ENCODE measurements at places on chromosomes 6 and 20.

- no peak for DNase-seq
Observed at GRCh38 chr6:156004796-156005195, 549.2 kb upstream of the NOX3 start.

GRCh38 chr6:28542440-28543296 is 17.0 kb downstream of the GPX5 start:
- DNase-seq = peak; percentile 84

DNA sequence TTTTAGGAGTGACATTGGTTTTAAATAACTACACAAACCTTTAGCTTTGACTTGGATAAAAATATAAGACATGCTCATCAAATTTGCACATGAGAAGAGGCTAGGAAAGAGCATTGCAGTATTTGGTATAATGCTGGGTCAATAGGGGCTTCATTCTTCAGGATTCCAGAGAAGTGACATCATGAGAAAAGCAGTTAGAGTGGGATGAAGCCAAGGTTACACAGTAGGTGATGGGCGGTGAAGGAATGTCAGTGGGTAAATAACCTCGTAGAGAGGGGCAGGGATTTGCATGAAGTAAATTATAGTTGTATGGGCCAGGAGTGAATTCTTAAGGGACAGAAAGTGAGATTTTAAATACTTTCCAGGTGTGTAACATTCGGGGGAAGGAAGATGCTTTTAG is 216.2 kb downstream of the RFPL4B start:
- no peak for DNase-seq

GRCh38 chr20:24647713-24648112 is 178.3 kb downstream of the SYNDIG1 start:
- DNase-seq = no peak

DNA sequence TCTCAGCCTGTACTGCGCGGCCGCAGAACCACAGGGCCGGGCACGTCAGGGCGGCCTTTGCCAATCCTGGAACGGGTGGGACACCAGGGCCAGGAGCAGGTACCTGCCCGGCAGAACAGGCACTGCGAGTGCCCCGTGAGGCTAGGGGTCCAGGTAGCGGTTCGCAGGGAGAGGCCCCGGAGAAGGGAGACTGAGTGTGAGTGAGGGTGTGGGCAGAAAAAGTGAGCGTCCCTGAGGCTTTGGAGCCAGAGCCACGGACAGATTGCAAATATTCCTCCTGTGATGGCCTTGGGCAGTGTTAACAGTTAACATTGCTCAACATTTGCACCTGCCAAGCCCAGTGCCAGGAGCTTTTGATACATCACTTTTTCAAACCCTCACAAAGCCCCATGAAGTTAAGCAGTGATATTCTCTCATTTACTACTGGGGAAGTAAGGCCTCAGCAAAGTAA is 491 bp downstream of the GNMT start:
- DNase-seq = no peak

DNA sequence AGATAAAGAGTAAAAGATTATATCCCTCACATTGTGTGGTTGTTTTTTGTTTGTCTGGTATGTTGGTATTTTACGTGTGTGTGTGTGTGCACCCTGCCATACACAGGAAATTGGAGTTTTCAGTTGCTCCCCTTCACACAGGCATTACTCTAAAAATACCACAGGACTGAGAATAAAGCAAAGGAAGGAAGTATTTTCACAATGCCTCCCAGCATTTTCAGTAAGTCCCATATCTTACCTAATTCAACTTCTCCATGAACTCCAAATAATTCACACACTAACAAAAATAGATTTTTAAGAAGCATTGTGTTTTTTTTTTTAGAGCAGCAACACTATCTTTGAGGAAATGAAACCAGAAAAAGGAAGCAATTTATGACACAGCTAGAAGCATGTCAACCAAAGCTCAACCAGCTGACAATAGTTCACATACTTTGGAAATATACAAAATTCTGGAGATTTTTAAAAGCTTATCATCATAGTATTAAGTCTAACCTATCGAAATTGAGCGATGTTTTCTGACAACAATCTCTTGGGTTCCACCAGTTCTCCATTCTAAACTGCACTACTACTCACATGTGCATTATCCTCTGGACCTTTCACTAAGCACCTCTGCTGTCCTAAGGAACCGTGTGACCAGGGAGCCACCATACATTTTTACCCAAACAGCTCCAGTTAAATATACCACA is 2.1 kb downstream of the UBE2J1 start:
- DNase-seq = no peak

DNA sequence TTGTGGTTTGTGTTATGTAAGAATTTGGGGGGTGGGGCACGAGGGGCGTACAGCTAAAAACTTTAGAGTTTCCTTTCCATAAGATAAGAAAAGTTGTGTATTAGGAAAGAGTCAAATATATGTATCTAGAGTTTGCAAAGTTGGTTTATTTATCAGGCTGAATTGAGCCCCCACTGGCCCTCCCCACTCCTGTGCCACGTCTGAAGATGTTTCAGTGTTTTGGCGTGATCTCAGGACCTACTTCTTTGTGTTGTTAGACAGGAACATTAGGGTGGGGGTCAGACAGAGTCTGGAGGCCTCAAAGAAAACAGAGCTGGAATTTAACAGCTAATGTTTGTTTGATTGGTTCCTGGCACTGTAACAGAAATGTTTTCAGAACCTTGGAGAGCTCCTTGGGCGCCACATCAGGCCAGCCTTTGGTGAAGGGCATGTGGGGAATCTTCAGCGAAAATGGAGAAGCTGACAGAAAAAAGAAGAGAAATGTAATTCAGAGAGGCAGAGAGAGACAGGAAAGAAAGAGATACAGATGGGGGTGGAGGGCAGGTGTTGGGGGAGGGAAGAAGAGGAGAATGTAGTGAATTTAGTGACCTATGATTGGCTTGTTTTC is 674 bp downstream of the NRSN1 start:
- DNase-seq = peak; percentile 53

DNA sequence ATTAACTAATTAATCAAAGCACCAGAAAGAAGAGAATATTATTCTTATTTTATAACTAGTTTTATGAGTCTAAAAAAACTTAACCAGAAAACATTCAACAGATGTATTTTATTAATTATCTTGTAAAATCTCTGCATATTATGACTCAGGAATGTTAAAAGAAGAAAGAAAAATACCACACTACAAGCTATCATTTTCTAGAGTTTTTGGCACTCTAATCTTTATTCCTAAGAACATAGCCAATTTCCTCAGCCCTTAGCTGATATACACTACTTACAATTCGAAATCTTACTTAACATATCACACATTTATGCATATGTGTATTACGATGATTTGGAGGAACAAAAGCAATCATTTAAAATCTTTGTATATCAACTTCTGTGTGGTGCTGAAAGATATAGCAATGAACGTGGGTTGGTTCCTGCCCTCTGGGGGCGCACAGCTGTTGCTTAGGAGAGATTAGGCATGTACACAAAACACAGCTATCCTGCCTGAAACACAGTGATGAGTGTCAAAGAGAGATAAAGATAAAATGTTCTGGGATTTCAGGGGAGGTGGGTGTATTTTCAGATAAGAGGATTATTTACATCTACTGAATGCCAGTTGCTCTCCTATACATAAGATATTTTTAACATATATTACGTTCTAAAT is 404.5 kb downstream of the SYNE1 start:
- DNase-seq = no peak

- DNase-seq = peak; percentile 2
Observed at GRCh38 chr6:128350416-128351254, 169.8 kb downstream of the PTPRK start.

DNA sequence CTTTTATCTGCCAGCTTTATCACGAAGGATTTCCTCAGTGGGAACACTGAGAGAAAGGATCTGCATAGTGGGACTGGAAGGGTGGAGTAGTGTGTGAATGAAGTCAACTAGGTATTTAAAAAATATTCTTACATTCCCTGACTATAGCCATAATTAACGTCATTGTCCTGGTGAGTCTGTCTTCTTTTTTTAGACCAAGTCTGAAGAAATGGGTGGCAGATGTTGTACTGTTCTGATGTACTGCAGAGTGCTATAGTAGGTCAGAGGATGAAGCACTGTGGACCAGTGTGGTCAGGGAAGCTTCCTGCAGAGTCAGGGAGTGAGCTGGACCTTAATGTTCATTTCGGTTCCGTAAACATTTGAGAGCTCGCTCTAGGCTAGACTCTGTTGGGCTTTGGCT is 11.9 kb downstream of the TULP4 start:
- no peak for DNase-seq

- peak; percentile 21 for DNase-seq
Observed at GRCh38 chr6:79574630-79575225, 37.5 kb upstream of the LCA5 start.

- DNase-seq = no peak
Observed at GRCh38 chr20:54669040-54669363, 193.6 kb downstream of the DOK5 start.

DNA sequence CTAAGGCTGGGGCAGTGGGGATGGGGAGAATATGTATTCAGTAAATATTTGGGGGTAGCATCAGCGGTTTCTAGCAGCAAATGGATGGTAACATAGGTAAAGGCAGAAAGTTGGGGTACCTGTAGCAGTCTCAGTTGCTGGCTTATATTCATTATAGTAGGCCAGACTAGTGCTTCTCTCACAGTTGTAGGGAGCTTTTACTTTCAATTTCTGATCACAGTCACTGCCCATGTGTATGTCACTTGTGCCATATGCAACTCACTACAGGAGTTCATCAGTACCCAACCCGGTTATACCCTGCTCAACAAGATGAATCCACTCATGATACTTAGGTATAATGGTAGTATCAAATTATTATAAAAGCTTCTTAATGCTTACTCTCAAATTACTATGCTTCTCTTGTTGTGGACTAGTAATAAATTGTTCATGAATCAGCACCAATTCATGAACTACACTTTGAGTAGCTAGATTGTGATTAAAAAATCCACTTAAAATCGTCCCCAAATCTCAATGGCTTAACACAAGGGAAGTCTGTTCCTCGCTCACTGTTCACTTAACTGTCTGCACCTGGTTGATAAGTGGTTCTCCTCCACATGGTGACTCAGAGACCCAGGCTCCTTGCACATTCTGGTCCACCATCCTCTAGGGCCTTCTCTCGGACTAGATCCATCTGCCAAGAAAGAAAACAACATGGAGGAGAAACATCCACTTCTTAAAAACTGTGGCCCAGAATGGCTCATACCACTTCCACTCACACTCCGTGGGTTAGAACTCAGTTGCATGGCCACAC is 31.3 kb upstream of the MYLIP start:
- no peak for DNase-seq

GRCh38 chr20:4973330-4974097 is 27.8 kb downstream of the SLC23A2 start:
- DNase-seq = no peak

GRCh38 chr20:50655311-50655880 is 35.9 kb downstream of the RIPOR3 start:
- DNase-seq = no peak

GRCh38 chr6:165091121-165091785 is 218.2 kb downstream of the C6orf118 start:
- DNase-seq = no peak

DNA sequence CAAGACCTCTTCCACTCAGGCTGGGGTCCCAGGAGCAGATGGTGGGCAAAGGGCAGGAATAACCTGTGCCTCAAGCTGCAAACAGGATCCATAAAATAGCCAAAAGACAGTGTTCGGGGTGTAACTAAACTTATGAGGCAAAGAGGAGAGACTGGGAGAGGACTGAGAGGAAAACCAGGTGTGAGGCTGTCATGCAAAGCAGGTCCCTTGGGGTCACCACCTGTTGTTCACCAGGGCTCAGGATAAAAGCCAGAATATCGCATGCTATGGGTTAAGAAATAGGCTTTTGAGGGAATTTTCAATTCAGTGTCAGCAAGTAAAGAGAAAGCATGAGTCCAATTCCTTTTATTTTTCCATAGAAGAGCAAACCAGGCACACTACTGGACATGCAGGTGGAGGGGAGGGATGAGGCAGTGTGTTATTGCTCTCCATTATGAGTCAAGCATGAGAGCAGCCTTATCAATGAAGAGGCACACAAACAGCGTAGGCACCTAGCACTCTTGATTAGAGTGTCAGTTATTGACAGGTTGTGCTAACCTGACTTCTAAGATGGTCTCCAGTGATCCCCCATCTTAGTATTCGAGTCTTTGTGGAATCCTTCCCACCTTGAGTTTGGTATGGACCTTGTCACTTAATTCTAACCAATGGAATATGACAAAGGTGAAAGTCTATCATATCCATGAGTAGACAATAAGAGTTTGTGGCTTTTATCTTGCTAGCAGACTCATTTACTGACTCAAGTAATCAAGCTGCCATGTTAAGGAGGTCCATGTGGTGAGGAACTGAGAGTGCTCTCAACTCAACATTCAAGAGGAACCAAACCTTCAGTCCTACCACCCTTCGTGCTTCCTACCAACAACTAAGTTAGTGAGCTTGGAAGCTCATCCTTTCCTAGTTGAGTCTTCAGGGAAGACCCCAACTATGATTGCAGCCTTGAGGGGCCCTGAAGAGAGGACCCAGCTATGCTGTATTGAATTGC is 18.8 kb downstream of the HLA-E start:
- no peak for DNase-seq

- no peak for DNase-seq
Observed at GRCh38 chr6:21740376-21741124, 147.0 kb downstream of the SOX4 start.

GRCh38 chr6:26389349-26389894 is 6.5 kb downstream of the BTN2A2 start:
- no peak for DNase-seq

- no peak for DNase-seq
Observed at GRCh38 chr6:169726963-169727362, 2.7 kb upstream of the PHF10 start.

- DNase-seq = no peak
Observed at GRCh38 chr6:15254070-15254975, 8.5 kb downstream of the JARID2 start.

DNA sequence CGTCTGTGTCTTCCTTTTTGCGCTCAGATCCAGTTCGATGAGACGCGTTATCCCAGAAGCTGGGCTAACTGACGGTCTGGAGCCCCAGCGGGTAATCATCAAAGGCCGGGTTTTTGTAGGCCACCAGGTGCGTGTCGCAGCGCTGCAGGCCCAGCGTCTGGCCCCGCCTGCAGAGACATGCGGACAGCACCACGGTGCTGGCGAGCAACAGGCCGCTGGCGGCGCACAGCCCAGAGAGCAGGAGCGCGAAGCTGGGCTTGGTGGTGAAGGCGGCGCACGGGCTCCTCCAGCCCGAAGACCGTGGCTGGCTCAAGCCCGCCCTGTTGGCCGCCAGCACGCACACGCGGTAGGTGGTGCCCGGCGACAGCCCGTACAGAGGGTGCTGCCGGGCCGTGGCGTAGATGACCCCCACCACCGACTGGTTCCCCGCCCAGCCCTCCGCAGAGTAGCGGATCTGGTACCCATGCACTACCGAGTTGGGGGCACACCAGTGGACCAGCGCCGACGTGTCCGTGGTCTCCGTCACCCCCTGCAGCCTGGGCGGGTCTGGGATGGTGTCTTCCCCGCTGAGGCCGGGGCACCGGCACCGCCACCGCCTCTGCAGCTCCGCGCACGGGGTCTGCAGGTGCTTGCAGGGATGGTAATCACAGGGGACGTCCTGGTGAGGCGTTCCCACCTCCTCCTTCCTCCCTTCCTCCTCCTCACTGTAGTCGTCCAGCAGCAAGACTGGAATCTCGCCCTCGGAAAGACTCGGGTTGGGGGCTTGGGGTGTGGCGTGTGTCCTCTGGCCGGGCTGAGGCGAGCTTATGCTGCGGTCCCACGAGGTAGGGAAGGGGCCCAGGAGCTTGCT is 12.7 kb downstream of the LRRN4 start:
- DNase-seq = no peak

All from H54 (cell line).